ENCODE measurements at places on chromosomes 16 and 17.
A peak's percentile ranks its signal among the peaks of the same experiment; 100 is the strongest.

DNA sequence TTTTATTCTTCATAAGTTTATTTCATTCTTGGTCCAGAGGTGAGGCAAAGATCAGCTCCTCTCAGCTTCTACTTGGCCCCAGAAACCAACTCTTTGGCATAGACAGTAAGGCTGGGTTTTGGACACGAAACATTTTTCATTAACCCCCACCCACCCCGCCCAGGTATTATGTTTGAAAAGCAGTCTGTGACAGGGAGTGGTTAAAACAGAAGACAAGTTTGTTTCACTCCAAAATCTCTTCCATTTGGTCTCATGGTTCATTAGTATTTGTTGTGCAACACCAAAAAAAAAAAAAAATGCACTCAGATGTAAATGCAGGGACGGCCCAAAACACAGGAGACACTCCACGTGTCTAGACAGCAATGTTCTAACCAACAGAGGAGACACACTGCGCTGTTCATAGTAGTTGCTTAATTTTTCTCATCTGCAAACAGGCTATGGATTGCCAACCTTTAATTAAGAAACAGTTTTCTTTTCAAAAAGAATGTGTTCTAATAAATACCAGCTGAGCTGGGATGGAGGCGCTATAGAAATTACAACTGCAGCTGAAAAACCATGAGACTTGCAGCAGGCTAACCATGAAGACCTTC is 39.8 kb upstream of the MMP2 start:
- DNase-seq, result no peak

- DNase-seq, result no peak
Measured at GRCh38 chr17:72616447-72616846, 476.0 kb downstream of the SLC39A11 start.

GRCh38 chr16:68378436-68379415 is 67.9 kb downstream of the PRMT7 start:
- DNase-seq, result no peak

- no peak for DNase-seq
Measured at GRCh38 chr16:89779231-89779908, 37.1 kb downstream of the FANCA start.

DNA sequence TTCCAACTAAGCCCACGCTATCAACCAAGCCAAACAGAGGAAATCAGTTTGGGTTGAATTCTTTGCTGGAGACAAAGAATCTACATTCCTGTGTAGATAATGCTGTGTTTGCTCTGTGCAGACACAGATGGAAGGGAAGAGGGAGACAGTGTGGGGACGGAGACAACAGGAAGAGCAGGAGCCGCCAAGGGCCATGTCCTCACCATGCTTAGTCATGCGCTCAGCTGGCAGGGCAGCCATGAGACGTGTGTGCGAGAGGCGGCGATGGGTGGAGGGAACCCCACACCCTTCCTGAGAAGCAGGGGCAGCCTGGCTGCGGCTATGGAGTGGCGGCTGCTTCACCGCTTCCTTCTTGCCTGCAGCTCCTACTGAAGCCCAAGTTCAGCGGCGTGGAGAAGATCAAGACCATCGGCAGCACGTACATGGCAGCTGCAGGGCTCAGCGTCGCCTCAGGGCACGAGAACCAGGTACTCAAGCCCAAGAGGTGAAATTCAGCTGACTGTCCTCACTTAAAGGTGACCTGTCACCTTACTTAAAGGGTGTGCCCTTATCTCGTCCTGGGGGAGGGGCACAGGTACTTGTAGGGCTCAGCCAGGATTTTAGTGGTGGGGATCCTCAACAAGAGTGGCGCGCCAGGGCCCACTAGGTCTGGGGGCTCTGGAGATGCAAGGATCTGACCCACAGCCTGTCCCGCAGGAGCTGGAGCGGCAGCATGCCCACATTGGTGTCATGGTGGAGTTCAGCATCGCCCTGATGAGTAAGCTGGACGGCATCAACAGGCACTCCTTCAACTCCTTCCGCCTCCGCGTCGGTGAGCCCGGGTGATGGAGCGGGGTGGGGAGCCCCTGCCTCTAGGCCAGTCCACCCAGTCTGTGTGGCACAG is 47.5 kb downstream of the ADCY7 start:
- DNase-seq, result no peak

GRCh38 chr16:17939122-17939536 is 397.4 kb downstream of the NPIPA8 start:
- no peak for DNase-seq

- no peak for DNase-seq
Measured at GRCh38 chr16:58789351-58789750, 55.2 kb upstream of the GOT2 start.

- no peak for DNase-seq
Measured at GRCh38 chr16:35365675-35366074, 1906.3 kb downstream of the TP53TG3F start.

DNA sequence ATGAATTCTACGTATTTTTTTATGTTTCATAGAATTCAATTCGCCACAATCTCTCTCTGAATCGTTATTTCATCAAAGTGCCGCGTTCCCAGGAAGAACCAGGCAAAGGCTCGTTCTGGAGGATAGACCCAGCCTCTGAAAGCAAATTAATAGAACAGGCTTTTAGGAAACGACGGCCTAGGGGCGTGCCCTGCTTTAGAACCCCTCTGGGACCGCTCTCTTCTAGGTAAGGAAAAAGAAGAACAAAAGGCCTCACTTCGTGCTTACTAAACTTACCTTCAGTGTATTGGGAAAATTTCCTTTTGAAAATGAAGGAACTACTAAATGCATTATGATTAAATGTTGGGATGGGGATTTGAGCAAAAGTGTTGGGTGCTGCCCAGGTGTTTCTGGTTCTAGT is 63.2 kb downstream of the FOXK2 start:
- DNase-seq, result no peak

DNA sequence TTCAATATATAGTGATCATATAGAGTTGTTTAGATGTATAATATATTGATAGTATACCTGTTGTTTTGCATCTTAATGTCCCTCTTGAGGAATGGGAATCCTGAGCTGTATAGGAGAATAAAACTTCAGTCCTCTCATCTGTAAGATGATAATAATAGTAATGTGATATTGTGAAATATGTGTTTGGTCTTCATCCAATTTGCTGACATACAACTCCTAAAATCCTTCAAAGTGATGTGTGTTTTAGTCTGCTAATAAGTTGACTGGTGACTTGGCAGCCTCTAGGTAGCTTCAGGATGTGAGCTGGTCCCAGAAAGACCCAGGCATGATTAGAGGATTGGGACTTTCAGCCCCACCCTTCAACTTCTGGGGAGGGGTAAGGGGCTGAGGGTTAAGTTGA is 22.8 kb upstream of the NFAT5 start:
- no peak for DNase-seq

GRCh38 chr17:42517516-42517915 is 18.5 kb upstream of the NAGLU start:
- DNase-seq, result peak; percentile 56

DNA sequence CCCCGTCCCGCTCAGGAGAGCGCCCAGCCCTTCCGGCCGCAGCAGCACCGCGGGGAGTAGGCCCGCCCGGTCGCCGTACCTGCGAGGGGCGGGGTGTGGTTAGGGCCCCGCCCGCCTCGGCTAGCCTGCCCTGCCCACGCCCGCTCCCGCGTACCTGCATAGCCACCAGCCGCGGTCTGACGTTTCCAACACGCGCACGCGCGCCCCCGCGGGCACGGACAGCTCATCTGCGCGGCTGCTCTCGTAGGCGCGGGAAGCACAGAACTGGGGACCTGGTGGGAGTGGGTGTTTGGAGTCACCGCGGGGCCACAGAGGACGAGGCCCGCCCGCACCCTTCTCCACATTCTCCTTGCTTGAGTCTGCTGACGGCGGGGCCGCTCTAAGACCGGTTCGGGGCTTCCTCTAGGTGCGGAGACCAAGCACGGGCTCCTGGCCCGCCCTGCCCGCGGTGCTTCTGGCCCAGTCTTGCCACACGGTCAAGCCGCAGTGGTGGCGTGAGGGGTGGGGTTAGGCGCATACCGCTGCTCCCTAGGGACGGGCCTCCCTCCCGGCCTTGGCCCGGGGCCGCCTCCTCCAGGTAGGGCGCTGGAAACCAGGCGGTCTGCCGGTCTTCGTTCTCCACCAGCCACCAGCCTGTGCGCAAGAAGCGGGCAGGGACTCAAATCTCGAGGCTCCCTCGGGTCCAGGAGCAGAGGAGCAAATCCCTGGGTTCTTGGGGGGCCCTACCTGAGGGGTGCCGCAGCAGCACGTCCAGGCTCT is 1.8 kb downstream of the NOXO1 start:
- no peak for DNase-seq

DNA sequence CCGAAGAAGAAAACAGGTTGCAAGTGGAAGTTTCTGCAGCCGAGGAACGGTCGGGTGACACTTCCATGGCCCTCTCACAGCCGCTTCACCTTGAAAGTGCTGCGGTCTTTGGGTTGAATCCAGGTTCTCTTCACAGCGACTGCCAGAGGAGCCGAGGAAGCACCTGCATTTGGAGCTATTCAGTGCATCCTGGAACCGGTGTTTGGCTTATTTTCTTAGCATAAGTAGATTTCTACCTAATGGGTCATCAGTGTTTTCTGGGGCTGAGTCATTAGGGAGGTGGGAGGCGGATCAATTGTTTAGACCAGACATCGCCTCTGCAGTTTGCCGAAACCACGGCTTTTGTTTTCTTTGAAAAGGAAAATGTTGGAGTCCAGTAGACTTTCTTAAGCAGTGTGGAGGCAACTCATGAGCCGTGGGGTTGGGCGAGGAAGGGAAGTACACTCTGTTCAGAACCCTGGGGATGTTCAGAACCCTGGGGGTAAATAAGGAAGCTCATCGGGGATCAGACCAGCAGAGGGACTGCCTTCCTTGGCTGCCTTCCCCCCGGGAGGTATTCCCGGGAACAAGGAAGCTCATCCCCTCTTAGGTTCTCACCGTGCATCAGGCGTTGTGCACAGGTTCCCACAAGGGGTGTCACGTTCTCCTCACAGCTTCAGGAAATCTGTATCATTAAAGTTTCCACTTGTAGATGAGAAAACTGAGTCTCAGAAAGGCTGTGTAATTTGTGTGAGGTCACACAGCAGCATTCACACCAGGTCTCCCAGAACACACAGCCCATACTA is 361.5 kb downstream of the SNX29 start:
- no peak for DNase-seq

DNA sequence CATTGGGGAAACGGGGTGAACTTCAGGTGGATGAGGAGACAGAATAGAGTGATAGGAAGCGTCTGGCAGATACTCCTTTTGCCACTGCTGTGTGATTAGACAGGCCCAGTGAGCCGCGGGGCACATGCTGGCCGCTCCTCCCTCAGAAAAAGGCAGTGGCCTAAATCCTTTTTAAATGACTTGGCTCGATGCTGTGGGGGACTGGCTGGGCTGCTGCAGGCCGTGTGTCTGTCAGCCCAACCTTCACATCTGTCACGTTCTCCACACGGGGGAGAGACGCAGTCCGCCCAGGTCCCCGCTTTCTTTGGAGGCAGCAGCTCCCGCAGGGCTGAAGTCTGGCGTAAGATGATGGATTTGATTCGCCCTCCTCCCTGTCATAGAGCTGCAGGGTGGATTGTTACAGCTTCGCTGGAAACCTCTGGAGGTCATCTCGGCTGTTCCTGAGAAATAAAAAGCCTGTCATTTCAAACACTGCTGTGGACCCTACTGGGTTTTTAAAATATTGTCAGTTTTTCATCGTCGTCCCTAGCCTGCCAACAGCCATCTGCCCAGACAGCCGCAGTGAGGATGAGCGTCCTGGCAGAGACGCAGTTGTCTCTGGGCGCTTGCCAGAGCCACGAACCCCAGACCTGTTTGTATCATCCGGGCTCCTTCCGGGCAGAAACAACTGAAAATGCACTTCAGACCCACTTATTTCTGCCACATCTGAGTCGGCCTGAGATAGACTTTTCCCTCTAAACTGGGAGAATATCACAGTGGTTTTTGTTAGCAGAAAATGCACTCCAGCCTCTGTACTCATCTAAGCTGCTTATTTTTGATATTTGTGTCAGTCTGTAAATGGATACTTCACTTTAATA is 7.0 kb upstream of the TMEM235 start:
- DNase-seq, result no peak

- no peak for DNase-seq
Measured at GRCh38 chr17:8071496-8071895, 16.0 kb downstream of the ALOX12B start.

DNA sequence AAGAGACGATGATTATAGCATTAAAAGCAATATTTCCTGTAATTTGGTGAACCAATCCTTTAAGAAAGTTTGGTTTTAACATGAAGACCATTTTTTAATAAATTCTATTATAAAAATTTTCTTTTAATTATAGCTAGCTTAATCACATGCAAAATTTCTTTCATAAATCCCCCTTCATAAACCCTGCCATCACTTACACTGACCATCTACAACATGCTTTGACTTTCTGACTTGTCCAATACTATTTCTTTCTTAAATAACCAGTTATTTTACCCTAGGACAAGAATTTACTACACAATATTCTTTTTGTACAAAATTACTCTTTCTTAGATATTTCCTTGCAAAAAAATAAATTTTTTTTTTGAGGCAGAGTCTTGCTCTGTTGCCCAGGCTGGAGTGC is 1334.8 kb downstream of the CDH11 start:
- no peak for DNase-seq

GRCh38 chr16:83550183-83550569 is 257.6 kb upstream of the HSBP1 start:
- DNase-seq, result no peak

GRCh38 chr16:83629426-83629825 is 178.4 kb upstream of the HSBP1 start:
- DNase-seq, result no peak

- no peak for DNase-seq
Measured at GRCh38 chr17:8986295-8986694, 20.8 kb upstream of the PIK3R5 start.

- DNase-seq, result no peak
Measured at GRCh38 chr17:82204831-82205719, 7.6 kb downstream of the CCDC57 start.

- no peak for DNase-seq
Measured at GRCh38 chr17:13575922-13576419, 25.8 kb downstream of the HS3ST3A1 start.

DNA sequence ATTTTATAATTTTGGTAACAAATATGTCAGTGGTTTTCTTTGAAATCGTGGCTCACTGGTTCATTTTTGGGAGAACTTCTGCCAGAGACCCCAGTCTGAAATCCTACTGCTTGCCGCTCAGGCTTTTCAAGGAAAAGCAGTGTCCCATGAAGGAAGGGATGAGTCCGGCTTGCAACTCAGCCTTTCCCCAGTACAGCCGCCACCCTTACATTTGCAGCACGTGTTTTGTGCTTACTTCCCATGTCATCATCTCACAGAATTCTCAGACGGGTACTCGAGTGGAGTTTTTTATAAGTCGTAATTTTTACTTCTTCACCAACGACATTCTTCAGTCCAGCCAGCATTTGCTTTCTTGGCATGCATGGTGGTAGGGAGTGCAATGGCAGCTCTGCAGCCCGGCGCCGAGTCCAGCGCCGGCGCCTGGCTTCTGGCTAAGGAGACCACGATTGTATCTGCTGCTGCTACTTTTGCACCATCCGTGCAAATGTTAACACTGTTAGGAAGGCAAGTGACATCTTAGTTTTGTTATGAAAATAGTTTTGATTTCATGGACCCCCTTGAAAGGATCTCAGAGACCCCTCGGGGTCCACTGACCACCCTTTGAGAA is 111.0 kb downstream of the AMFR start:
- DNase-seq, result no peak

Measured in neuronal stem cell (in vitro differentiated cells).